ENCODE measurements at places on chromosomes 2 and 18. TPM values are rescaled to one million over a fixed set of nuclear protein-coding genes. Genes with fewer than 3 reads are reported as not detected.
A peak's percentile ranks its signal among the peaks of the same experiment; 100 is the strongest.

ZNF521 gene
- total RNA-seq = 0.04 TPM

NGEF gene
- 71.3 TPM for total RNA-seq

- DNase-seq = no peak
Observed at GRCh38 chr2:168053676-168054075, 193.7 kb downstream of the STK39 start.

DNA sequence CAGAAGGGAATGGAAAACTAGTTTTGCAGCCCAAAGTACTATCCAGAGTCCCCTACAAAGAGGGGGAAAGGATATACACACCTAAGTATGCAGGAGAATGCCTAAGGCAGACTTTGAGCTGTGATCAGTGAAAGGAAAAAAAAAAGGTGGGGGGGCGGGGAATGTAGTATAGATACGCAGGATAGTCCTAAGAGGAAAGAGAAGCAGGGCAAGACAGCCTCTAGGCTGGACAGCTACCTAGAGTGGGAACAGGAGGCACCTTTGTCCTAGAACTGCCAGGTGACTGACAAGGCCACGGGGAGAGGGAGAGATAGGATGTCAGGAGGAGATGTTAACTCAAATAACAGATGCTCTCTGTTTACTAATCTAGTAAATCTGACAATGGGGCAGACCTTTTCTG is 6.0 kb downstream of the REEP1 start:
- DNase-seq = no peak

GRCh38 chr2:239523954-239524330 is 123.1 kb upstream of the HDAC4 start:
- no peak for DNase-seq

- peak; percentile 54 for DNase-seq
Observed at GRCh38 chr18:44830581-44830980, 149.9 kb downstream of the SETBP1 start.

- DNase-seq = no peak
Observed at GRCh38 chr2:221771297-221771696, 199.2 kb upstream of the EPHA4 start.

- no peak for DNase-seq
Observed at GRCh38 chr2:168894720-168895119, 4.5 kb upstream of the SPC25 start.

DNA sequence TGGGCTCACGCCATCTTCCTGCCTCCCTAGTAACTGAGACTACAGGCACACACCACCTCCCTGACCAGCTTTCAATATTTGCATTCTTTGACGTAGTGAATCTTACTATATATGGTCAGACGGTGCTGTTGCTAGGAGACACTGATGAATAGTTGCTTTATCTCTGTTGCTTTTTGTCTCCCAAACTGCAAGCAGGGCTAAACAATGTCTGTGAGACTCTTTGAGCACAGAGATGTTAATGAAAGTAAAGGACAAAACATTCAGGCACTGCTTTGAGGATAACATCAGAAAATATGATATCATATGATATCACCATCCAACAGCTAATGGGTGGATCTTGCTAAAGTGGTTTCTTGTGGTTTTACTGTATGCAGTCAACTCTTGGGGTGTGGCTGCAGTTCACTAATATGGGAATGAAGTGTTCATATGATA is 43.0 kb downstream of the EMILIN2 start:
- no peak for DNase-seq

DNA sequence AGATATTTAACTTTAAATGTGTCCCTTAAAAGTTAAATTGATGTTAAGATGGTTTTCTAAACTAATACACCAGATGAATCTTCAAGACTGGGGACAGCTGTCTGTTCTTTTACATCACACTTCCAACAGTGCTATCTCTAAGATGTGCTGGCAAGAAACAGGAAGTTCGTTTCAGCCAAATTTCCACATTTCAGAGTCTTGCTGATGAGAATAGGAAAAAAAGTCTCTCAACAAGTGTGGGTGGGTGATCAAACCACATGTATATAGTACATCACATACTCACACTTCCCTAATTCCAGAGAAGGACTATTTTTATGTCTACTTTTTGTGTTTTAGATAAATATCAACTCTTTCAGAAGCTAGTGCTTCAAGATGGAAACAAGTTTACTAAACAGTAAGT is 1712.8 kb upstream of the TMEFF2 start:
- no peak for DNase-seq

GRCh38 chr2:120733238-120733932 is 2.3 kb upstream of the GLI2 start:
- DNase-seq = no peak

GRCh38 chr2:222736924-222737323 is 65.5 kb downstream of the MOGAT1 start:
- DNase-seq = no peak

DNA sequence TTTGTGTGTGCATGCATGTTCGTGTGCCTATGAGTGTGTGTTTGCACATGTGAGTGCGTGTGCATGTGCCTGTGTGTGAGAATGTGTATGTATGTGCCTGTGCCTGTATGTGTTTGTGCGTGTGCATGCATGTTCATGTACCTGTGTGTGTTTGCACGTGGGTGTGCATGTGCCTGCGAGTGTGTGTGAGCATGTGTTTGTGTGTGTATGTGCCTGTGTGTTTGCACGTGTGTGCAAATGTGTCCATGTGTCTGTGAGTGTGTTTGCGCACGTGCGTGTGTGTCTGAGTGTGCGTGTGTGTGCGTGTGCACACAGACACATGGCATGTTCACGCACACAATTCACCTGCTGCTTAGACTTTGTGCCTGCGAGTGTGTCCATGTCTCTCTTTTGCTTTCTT is 853.5 kb upstream of the SALL3 start:
- no peak for DNase-seq

DNA sequence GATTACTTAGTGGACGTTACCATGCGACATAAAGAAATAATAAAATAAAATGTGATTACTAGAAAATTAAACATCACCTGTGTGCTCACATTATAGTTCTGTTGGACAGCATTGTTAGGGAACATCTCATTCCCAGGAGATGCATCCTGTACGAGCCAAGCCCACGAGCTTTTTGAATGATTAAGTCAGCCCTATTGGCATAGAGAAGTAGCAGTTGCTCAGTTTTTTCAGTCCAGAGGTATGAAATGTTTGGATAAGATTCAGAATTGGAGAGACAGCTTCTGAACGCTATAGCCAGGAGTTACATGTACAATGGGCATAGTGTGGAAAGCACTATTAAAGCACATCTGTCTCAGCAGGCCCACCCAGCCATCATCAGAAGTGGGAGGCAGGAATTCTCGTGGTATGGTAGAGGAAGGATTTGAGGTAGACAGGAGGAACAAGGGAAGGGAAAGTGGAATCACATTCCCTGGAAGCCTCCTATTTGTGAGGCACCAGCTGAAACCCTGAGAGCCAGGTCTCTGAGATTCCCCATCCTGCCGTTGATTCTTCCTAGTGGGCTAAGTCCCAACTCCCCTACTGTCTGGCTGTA is 8.6 kb downstream of the SPATS2L start:
- DNase-seq = no peak

CHRND gene
- total RNA-seq = not detected

ANO7 gene
- 2.6 TPM for total RNA-seq

- DNase-seq = peak; percentile 97
Observed at GRCh38 chr18:22913861-22914260, 19.3 kb upstream of the RBBP8 start.

- no peak for DNase-seq
Observed at GRCh38 chr2:239245872-239246721, 154.7 kb downstream of the HDAC4 start.

- no peak for DNase-seq
Observed at GRCh38 chr2:36480028-36480427, 117.9 kb downstream of the FEZ2 start.

OXER1 gene
- not detected for total RNA-seq

DNA sequence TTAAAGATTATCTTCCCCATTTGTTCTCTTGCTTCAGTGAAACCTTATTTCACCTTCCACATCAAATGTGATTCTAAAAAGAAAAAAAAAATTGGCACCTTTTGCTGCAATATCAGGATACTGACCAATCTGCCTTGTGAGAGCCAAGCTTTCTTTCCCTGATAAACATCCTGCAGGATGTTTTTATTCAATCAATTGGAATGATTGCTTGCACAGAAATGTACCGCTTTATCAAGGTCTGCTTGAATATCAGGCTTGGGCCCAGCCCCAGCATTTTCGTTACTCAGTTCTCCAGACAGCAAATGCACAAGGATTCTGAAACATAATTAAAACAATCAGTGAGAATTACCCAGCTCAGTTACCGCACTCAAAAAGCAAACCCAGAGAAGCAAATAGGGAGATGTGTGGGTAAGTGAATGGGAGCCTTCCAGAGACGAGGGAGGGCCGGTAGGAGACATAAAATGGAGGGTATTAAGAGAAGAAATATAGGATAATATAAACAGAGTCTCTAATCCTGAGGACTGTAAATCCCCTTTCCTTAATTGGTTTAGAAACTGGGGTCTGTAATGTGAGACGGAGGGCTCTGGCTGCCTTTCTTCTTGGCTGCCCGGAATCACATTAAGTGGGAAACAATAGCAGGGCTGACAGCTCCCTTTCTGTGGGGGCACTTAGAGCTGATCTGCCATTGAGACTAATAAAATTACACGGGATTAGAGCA is 291.8 kb downstream of the ICOS start:
- no peak for DNase-seq

MRO gene
- total RNA-seq = 0.55 TPM

CABLES1 gene
- total RNA-seq = 18.6 TPM

DNA sequence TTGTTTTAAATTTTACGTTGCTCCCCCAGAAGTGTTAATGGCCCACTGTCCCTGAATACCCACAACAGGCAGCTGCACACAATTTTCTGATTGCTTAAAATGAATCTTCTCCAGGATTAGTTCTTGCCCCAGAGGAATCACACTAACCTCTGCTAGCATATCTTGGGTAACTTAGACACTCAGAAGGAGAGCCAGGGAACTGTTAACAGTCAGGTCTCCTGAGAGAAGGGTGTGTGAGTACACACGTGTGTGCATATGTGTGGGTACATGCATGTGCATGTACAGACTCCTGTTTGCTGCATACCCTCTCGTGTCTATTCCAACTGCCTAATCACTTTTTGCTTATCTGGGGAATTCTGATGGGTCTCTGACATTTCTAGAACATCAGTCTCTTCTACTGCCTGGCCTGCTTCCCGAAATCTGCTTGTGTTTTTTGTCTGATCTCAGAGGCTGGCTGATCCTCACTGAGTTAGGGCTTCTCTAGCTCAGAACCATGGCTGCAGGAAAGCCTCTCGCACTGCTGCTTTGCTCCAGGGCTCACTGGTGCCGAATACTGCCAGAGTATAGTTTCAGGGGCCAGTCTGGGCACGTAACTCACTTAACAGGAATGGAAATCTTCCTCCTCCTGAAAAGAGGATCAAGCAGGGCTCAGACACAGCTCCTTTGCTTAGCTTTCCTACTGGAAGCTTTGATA is 62.8 kb downstream of the PRELID3A start:
- no peak for DNase-seq

DNA sequence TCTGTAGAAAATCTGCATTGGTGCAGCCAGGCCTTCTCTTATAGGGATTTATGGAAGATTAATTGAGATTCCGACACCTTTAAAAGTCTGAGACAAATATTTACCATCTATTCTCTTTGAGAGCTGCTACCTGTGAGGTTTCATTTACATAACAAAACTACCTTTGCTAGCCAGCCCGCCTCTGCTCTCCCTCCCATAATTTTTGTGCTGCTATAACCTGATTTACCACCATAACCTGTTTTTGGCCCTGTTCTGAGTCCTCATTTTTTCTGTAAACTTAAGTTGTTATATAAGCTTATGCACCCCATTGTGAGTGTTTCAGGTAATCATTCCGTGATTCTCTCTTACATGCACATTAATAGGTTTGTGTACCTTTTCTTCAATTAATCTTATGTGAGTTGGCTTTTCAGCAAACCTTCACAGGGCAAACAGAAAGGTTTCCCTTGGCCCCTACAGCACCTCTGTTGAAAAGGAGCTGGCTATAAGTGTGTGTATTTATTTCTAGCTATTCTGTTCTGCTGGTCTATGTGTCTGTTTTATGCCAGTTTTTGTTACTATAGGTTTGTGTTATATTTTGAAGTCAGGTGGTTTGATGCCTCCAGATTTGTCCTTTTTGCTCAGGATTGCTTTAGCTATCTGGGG is 114.9 kb upstream of the XIRP2 start:
- no peak for DNase-seq

METTL21A gene
- 35.3 TPM for total RNA-seq

DNA sequence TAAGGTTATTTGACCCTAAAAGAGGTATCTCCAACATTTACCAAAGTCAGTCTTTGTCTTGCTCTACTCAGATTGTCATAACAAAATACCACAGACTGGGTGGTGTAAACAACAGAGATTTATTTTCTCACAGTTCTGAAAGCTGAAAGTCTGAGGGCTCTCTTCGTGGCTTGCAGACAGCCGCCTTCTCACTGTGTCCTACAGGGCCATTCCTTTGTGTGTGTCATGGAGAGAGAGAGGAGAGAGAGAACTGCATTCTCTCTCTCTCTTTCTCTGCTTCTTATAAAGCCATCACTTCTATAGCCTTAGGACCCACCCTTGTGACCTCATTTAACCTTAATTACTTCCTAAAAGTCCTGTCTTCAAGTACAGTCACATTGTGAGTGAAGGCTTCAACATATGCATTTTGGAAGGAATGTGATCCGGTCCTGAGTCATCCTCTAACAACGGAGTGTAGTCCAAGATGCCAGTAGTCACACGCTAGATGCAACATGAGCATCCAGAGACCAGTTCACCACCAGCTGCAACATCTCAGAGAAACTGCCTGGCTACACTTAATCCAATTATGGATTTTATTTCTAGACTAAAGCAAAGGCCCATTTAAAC is 130.2 kb downstream of the CD226 start:
- peak; percentile 66 for DNase-seq

GRCh38 chr2:101969723-101970122 is 22.0 kb upstream of the IL1R2 start:
- no peak for DNase-seq

DNA sequence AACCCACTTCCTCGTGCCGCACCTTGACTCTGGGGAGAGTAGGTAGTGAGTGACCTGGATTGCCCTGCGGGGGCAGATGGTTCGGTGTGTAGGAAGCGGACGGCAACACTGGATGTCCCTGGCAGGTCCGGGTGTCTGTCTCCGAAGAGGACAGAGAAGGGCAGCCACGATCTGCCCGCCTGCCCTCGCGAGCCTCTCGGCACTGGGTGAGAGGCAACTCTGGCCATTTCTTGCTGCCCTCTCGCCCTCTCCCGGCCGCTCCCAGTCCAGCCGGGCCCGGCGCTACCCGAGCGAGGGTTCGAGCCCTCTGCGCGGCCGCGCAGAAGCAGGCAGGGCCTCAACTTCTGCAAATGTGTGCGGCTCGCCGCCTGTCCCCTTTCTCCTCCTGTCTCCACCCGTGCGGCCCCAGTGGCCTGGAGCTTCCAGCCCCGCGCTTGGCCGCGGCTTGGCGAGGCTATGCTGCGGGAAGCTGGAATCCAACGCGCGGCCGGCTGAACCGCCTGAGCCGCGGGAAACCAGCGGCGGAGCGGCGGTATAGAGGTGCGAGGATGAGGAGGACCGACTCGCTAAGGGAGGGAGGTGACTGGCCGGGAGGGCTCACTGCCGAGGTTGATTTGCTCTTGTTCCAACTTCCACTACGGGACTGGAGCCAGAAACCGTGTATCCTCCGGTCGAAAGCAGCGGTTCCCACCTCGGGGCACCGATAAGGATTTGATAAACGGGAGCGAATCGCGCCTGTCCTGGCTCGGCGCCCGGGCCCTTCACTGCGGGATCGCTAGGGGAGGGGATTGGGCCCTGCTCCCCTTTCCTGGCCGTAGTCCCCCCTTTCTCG is 1.5 kb downstream of the EPAS1 start:
- DNase-seq = peak; percentile 42

IL37 gene
- total RNA-seq = 2.6 TPM
